ENCODE measurements at places on chromosomes 2 and 18. TPM values are rescaled to one million over a fixed set of nuclear protein-coding genes. Genes with fewer than 3 reads are reported as not detected.

The CD28 gene
- polyA plus RNA-seq: 6.6 TPM

The DPP4 gene
- polyA plus RNA-seq: 123 TPM

The COLEC11 gene
- 0.72 TPM for polyA plus RNA-seq

The GRP gene
- not detected for polyA plus RNA-seq

The KCNIP3 gene
- 8.7 TPM for polyA plus RNA-seq

The ARHGEF33 gene
- polyA plus RNA-seq: 1.9 TPM

DNA sequence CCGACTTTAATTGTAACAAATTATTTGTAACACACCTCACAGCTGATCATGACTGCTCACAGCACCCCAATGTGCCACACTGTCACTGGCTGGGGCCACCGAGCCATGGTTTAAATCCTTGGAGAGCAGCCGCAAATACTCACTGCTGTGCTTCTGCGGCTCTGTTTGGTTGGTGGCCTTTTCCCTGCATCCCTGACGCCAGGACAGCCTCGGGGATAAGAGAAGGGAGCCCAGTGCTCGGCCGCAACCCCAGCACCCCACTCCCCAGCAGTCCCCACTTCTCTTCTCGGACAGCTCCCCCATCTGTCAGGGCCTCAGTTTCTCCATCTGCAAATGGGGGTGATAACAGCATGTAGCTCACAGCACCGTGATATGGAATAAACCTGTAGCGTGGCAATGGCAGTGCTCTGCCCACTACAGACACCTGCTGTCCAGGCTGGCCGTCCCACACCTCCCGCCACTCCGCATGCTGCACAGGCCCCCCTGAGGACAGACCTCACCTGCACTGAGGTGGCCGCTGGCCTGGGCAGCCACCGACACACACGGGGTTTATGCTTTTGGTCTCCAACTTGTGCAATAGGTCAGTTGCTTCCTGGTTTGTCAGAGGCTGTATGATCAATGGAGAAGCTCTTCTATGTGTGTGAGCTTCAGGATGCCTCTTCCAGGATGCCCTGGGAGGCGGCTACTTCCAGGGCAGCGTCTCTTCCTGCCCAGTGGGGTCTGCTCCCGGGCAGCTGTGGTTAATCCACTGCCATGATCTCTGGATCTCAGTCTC is 87.1 kb downstream of the NDUFA10 start:
- DNase-seq: no peak

- DNase-seq: no peak
Measured at GRCh38 chr18:77985526-77986281, 736.1 kb downstream of the GALR1 start.

DNA sequence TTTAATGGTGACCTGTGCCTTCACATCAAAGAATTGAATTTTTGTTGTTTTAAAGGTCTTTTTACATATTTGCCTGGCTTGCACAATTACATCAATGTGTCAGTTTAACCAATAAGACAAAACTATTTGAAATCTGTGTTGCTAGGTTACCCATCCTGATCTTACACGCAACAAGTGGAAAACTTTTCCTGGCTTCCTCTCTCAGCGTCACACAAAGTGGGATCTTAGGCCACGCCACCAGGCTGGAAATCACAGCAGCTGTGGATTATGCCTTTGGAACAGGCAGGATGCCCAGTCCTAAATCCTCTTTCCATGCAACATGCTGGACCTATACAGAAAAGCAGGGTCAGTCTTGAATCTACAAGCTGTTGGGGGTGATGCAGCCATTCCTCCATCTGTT is 298.2 kb upstream of the HNRNPA3 start:
- no peak for DNase-seq

GRCh38 chr2:165825041-165825440 is 31.0 kb upstream of the GALNT3 start:
- peak; percentile 7 for DNase-seq

DNA sequence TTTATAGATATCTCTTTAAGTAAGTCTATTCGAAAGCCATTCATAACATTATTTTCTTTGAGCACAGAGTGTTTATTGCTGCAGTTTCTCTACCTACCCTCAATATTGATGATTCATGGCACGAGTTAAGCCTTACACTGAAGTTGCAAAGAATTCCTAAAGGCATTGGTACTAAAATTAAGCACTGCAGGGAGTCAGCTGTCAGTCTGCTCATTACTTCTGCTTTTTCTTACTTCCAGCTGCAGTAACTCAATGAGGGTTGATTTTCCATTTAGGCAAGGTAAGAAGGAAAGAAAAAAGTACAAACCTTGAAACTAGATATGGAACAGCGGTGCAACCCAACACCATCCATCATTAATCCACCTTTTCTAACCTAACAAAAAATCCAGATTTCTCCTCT is 65.2 kb downstream of the RNF152 start:
- no peak for DNase-seq

- no peak for DNase-seq
Measured at GRCh38 chr2:217168496-217168895, 308.6 kb upstream of the TNP1 start.

- DNase-seq: no peak
Measured at GRCh38 chr2:215870986-215871385, 142.4 kb downstream of the MREG start.

- DNase-seq: no peak
Measured at GRCh38 chr2:103788389-103788788, 1026.6 kb downstream of the TMEM182 start.

DNA sequence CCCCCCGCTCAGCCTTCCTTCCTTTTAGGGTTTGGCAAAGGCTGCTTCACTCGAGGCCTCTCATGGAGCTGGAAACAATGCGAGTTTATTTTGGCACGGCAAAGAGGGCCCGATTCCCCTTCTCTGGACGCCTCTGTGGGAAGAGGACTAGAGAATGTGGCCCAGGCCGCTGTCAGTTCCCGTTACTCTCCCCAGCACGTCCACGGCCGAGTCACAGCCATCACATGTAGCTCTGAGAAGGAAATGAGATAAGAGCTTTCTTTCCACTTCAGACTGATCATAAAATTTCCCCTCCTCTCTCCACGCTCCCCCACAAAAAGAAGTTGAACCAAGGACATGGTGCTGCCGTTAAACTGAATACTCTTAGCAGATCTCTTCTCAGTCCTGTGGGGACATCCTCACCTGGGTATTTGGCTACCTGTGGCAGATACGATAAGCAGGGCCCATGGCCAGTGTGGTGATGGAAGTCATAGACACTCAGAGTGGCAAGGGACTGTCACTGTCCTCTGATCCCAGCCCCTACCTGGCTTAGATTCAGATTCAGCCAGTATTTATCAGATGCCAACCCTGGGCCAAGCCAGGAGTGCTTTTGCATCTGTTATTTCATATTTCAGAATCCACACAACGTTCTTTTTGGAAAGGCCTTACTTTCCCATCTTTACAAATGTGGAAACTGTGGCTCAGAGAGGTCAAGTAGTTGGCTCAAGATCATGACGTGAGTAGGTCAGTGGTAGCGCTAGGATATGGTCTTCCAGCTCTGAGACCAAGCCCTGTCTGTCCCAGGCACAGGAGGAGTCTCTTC is 101.2 kb downstream of the MCFD2 start:
- peak; percentile 50 for DNase-seq

- no peak for DNase-seq
Measured at GRCh38 chr2:71045865-71046548, 22.4 kb upstream of the NAGK start.

GRCh38 chr2:200658278-200658864 is 72.6 kb downstream of the AOX1 start:
- DNase-seq: no peak

- no peak for DNase-seq
Measured at GRCh38 chr2:97774425-97774824, 61.0 kb downstream of the ZAP70 start.

GRCh38 chr2:208280933-208281332 is 14.9 kb downstream of the PIKFYVE start:
- DNase-seq: no peak
